MG63 (cell line): ENCODE measurements at places on chromosomes 2 and 18.

- peak; percentile 39 for DNase-seq
These were observed 188.0 kb downstream of the CDH7 start for GRCh38 chr18:65938592-65939372.

DNA sequence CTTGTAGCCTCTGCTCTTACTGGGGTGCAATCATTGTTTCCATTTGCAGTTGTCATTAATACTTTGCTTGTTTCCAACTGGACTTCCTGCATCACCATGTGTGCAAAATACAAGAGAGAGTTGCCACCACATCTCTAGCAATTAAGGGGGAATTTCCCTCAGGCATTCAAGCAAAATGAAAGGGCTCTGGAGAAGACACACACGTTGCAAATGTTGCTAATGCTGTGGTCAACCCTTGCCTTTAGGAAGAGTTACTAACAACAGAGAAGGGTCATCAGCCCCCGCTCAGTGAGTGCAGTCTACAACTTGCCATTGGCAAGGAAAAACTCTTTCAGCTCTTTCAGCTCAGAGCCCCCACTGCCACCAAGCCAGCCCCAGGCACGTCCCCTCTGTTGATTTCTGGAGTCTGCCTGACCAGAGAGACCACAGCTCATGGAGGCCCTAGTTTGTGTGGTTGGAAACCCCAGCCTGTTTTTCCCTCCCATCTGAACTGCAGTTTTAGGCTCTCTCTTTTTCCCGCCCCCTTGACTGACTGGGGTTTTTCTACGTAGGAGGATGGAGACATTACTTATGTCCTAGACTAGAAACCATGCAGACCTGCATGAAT lies 25.9 kb upstream of the GPR45 start:
- no peak for DNase-seq

GRCh38 chr2:134199123-134199522 lies 54.7 kb upstream of the MGAT5 start:
- no peak for DNase-seq

- DNase-seq: no peak
These were observed 705.7 kb upstream of the DDX18 start for GRCh38 chr2:117108741-117109267.

- peak; percentile 51 for DNase-seq
These were observed 1.2 kb upstream of the EMX1 start for GRCh38 chr2:72915907-72916742.
